Globus pallidus (tissue), 1 donor: ENCODE measurements at places on chromosomes 16 and 17.

DNA sequence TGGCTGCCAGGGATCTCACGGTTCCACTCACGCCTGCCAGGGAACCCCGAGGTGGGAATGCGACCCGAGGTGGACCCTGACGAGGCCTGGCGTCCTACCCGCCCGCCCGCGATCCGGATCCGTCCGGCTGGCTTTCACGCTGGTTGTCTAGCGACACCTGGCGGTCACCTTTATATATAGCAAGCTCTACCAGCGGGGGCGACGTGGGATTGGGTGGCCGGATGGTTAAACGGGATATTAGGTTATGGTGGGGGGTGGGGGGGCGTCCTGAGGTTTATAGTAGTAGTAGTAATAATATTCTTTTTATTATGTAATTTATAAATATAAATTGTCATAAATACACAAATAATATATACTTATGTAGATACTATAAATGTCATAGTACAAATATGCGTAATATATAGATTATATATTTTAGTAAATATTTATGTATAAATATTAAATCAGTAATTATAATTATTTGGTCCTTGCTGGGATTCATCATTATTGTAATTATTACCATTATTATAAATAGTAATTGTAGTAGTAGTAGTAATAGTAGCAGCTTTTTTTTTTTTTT is 136.9 kb downstream of the KCNJ12 start:
- DNase-seq = peak; percentile 59

DNA sequence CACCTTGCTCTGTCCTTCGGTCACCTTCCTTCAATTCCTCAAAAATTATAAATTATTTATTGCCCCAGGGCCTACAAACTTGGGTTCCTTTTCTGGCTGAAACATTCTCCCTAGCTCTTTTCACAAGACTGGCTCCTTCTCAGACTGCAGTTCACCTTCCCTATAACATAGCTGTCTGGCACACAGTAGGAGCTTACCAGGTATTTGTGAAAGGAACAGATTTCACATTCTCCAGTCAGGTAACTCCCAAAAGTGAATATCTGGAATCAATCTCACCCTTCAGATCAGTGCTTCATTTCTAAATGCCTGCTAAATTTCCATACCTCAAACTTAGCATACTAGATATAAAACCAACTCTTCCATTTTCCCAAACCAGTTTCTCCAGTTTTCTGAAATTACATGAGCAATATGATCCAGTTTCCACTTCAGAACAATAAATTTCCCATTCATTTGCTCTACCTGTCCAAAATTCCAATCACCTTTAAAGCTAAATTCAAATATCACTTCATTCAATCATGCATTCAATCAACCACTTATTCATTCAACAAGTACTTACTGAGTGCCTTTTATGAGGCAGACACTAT is 6.1 kb downstream of the RFFL start:
- DNase-seq = no peak

DNA sequence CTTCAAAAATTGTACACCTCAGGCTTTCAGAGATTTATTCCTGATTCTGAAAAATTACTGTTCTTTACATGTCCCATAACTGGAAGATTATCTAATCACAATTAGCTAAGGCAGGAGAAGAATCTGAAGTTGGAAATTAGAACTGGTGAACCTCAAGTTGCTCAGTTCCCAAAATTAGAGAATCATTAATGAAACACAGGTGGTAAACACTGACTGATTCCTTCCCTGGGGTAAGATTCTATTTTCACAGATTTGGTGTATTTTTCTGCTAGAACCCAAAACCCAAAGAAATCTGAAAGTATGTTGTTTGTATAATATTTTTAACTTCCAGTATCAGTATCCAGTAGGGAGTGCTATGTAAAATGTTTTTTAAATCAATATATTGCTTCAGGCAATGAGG is 25.7 kb downstream of the PHKB start:
- no peak for DNase-seq

DNA sequence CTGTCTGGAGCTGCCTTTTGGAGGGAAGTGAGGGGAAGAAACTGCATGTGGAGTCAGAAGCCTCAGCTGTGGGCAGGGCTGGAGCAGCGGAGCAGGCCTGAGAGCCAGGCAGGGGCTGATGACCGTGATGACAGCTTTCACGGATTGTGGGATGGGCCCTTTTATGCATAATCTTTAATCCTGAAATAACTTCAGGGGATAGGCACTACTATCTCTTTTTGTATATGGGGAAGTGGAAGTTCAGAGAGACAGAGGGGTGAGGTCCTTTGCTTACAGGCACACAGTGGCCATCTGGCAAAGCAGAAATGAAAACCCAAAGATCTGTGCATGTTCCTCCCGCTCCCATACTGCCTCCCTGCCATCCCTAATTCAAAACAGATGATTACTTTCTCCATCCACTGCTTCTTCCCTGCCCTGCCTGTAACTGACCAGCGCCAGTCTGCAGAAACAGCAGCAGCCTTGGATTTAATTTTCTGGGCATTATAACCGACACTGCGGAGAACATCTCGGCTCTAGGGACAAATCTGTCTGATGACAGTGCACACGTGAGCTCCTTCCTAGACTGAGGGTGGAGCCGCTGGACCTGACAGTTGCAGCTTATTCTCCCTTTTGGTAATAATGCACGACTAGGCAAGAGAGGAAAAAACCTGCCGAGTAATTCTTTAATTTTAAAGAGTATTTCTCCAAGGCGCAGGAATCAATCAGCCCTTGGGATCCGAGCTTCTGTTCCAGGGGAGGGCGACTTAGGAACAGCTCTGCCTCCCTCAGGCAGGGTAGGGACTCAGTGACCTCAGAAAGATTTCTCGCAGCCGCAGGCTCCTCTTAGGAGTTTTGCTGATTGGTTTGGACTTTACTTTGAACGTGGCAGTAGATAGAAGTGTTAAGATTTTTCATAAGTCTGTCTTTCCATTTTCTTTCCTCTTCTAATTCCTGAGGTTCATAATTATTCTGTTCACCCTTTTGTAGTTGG is 95.4 kb downstream of the UTP18 start:
- DNase-seq = no peak

GRCh38 chr17:46179375-46179999 is 13.7 kb downstream of the KANSL1 start:
- DNase-seq = no peak

GRCh38 chr17:77926981-77927380 is 31.5 kb upstream of the TNRC6C start:
- no peak for DNase-seq

GRCh38 chr16:83995754-83996153 is 27.7 kb downstream of the NECAB2 start:
- DNase-seq = no peak
